ENCODE measurements at places on chromosomes 7 and 10.

GRCh38 chr10:96834120-96834519 is 2.0 kb downstream of the LCOR start:
- DNase-seq: no peak

DNA sequence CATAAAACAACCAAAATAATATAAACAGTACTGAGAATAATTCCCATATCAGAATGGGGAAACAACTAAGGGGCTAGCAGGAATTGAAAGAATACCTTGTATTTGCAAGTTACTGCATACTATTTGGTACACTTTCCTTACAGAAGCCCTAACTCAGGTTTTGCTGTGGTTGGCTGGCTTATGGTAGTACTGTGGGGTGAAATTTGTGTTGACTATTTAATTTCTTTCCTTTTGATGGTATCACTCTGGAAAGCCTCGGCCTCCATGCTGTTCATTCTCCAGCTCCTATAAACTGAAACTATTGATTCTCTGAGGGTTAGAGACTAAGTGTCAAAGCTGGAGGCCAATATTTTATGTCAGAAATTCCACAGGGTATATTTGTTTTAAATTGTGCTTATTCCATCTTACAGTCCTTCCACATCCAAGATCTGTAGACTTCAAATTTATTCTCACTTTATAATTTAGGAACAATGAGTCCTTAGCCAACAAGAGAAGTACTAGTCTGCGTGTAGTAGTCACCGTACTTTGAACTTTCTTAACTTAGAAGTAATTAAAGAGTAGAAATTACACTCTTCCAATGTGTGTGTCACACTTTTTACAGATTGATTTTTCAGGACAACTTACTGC is 13.4 kb downstream of the SKIDA1 start:
- DNase-seq: peak; percentile 29

- DNase-seq: no peak
Observed at GRCh38 chr7:75889223-75889825, 10.5 kb downstream of the RHBDD2 start.

DNA sequence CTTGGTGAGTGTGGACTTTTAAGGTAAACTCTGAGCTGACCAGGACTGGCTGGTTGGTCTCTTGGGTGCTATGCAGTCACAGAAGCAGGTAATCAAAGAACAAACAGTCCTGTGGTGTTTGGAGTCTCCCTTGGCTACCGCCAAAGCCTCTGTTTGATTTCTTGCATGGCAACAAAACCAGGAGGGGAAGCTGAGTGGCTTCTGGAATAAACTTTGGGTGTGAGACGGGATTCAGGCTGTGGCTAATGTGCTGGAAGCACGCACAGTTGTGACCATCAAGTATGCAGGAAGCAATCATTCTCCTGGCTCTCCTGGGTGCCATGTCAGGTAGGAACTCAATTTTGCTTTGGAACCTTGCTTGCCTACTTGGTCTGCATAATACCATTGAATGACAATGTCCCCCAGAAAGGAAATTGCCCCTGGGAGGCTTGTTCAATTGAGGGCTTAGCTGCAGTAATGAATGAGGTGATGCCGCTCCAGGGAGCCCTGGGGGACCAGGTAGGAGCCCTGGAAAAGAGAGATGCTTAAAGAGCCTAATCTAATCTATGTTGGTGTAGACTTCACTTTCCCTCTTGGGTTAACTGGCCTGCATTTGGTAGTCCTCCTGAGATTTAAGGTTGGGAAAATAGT is at the start of gene CDHR3:
Gene CDHR3 (plus strand): TSS at position 227 of the 630 bp plus-strand sequence. CDS start 55 bp downstream, at position 282.
- DNase-seq: peak; percentile 85

GRCh38 chr7:42226354-42226941 is 10.6 kb downstream of the GLI3 start:
- no peak for DNase-seq

DNA sequence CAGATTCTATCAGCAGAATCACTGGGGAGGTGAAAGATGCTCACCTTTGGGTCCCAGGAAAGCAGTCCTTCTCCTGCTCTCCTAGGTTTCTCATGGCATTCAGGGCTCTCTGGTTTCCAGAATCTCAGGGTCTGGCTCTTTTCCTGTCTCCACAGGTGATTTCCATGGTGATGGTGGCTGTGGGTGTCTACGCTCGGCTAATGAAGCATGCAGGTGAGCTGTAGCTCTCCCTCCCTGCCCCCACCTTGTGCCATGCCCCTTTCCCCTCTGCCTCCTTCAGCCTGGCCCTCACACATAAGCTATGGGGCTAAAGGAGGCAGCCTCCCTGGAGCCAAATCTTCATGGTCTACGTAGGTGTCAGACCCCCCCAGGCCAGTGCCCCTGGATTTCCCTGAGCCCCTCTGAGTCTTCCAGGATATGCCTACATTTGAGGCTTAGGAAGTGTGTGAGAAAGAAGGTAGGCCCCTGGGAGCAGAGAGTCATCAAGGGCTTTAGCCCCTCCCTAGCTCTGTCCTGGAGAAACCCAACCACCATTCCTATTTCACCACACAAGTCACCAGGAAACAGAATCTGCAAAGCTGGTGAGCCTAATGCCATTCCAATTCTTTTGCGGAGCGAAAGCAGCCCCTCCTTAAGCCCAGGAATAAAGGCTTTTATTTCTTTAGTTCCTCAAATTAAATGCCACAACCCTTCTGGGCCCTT is 17.2 kb downstream of the TSPAN33 start:
- no peak for DNase-seq

DNA sequence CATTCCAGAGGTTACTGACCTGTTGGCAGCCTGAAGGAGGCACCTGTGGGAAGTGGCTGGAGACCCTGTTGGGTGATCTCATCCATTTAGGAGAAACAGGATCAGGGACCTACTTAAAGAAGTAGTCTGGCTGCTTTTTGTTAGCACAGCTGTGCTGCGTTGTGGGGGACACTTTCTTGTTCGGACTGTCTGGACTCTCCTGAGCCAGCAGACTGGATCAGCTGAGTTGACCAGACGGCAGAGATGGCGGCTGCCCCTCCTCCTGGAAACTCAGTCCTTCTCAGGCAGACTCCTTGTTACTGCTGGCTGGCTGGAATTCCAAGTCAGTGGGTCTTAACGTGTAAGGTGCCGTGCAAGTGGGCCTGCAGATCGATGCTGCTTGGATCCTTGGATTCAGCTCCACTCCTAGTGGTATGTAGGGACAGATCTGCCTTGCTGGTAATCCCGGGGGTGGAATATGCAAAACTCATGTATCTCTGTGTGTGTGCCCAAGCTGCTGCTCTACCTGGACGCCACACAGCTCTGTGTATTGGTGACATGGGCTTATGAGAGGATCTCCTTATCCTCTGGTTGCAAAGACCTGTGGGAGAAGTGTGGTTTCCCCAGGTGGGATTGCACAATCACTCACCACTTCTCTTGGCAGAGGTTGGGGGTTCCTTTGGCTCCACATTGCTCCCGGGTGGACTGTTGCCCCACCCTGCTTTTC is 87.3 kb downstream of the CCSER2 start:
- no peak for DNase-seq

DNA sequence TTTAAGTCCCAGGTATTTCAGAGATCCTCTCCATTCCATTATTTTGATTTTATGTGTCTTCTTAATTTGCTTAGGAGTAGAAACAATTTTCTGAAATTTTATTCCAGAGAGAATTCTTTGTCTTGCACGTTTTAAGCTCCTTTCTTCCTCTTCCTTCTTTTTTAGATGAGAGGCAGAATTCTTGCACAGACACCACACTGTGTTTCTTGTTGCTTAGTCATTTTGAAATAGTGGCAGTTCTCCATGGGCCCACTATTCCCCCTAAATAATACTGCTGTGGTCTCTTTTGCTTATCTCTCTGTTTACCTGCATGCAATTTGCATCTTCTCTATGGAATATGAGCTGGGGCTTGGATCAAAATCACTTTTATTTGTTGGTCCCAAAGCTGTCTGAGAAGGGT is 54.3 kb upstream of the WAC start:
- no peak for DNase-seq

GRCh38 chr7:27600247-27600646 is 62.4 kb downstream of the HIBADH start:
- DNase-seq: no peak

DNA sequence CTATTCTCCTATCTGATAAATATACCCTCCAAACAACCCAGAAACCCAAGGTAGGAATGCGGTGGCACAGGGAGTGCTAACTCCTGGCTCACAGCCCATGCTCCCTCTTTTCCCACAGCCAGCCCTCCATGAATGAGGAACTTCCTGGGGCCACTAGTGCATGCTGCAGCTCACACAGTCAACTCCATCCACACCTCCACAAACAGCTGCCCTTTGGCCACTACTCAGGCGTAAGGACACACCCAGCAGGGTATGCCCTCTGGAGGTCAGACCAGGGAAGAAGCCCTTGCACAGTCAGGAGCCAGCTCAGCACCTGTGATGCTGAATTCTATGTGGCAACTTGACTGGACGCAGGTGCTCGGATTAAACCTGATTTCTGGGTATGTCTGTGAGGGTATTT is 85.2 kb upstream of the PIK3CG start:
- DNase-seq: no peak

DNA sequence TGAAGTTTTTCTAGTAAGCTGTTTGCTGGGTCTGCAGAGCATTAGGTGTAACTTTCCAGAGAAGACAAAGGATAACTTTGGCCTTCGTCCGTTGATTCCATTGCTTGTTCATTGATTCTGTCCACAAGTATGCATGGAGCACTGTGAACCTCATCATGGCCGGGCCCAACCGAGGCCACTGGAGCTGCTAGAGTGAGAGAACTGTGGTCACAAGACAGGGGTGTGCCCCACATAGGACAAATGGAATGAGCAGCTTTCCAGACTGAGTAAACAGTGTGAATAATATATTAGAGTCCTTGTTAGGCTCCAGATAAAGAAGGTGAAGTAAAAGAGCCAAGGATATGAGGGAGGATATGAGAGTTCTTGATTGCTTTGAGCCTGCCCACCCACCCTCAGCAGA is 24.9 kb downstream of the MBL2 start:
- no peak for DNase-seq

GRCh38 chr7:11742496-11742895 is 89.5 kb downstream of the THSD7A start:
- DNase-seq: no peak

- DNase-seq: no peak
Observed at GRCh38 chr7:132200141-132200540, 376.1 kb downstream of the PLXNA4 start.

DNA sequence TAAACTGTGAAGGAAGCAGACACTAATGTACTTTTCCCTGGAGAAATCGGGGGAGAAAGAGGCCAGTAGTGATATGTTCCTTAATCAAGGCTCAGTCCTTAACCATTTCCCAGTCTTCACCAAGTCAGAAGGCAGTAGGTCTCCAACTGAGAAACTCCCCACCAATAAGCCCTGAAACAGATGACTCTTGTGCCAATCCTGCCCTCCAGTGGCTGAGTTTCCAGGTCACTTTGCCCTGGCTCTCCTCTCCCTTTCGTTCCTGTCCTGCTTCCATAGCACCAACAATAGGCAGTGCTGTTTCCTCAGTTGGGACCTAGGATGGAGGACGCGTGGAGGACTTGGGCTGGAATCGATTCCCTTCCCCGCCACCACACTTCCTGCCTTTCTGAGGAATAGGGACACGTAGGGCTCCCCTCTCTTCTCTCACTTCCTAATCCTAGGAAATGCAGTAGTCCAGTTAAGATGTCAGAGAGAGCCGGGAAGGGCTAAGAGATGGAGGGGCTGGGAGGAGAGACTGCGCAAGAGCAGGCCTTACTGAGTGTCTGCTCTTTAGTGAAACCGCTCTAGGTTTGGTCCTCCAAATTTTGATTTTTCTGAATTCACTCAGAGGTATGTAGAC is 23.4 kb downstream of the ATOH7 start:
- peak; percentile 82 for DNase-seq

DNA sequence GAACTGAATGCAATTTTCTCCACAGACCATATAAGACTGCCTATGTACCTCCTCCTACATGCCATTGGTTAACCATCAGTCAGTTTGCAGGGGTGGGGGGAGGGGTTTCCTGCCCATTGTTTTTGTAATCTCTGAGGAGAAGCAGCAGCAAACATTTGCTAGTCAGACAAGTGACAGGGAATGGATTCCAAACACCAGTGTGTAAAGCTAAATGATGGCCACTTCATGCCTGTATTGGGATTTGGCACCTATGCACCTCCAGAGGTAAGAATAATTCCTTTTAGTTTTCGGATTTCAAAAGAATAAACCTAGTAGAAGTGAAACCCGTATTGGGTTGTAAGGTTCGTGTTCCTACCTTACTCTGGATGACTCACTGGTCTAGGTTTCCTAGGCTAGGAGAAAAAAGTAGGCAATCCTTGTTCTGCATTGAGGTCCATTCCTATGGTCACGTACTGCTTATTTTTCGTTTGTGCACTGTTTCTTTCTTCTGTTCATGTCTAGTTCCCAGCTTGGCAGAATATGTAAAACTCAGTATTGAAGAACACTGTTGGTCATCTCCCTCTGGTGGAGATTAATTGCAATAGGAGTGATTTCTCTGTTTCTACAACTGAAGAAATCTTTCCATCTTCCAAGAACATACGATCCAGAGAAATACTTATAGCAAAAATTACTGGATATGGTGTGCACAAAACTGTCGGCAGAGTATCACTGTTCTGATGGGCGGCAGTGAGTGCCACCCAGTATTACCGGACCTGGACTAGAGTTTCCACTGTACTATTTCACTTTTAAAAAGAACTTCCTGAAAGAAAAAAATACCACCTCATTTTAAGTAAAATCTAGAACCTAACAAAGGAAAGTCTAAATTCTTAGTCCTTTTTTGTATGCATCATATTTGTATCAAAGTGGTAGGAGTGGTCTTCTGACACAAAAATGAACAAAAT is at the start of gene AKR1C3:
Gene AKR1C3 (plus strand): TSS at position 150 of the 941 bp plus-strand sequence. CDS start 31 bp downstream, at position 181.
- peak; percentile 77 for DNase-seq

GRCh38 chr10:118511711-118512110 is 83.7 kb downstream of the PRLHR start:
- no peak for DNase-seq

DNA sequence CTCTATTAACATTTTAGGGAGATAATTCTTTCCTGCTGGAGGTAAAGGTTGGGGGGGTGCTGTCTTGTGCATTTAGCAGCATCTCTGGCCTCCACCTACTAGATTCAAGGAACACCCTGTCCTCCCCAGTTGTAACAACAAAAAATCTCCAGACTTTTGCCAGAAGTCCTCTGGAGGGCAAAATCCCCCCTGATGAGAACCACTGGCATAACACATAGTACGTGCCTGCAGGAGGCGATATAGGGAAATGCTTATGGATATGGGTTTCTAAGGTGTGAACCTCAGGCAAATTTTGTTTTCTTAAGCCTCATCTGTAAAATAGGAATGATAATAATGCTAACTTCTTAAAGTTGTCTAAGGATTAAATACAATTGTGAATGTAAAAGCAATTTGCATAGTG is 2.9 kb upstream of the OSBPL3 start:
- no peak for DNase-seq

DNA sequence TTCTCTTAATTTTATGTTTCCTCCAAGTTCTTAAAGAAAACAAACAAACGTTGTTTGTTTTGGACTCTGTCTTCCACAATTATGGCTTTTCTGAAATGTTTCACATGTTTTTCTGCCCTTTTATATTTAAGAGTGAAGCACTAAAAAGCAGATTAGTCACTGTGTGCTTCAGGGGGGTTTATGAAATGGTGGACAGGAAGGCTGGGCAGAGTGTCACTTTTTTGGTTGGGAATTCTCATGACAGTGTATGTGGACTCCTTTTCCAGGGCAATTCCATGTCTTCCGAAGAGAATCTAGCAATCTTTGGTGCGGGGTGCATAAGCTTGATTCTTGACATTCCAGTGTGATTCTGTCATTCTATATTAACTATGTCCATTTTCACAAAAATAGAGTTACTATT is 669.4 kb downstream of the PARD3 start:
- DNase-seq: peak; percentile 18

GRCh38 chr7:44956157-44956766 is 22.6 kb downstream of the MYO1G start:
- no peak for DNase-seq

- peak; percentile 75 for DNase-seq
Observed at GRCh38 chr10:36725581-36726520, 399.5 kb upstream of the ANKRD30A start.

- no peak for DNase-seq
Observed at GRCh38 chr10:104492329-104492940, 138.8 kb downstream of the CFAP58 start.

Data from mesenchymal stem cell (in vitro differentiated cells and primary cell).